ENCODE measurements at places on chromosomes 12 and 14. TPM values are rescaled to one million over a fixed set of nuclear protein-coding genes. Genes with fewer than 3 reads are reported as not detected.

NEUROD4 gene
- total RNA-seq = under 0.01 TPM

TOMM20L gene
- total RNA-seq = not detected

AQP5 gene
- total RNA-seq = 0.71 TPM

AVPR1A gene
- 11.7 TPM for total RNA-seq

NYNRIN gene
- 16.5 TPM for total RNA-seq

OASL gene
- total RNA-seq = 0.09 TPM
